ENCODE measurements at places on chromosomes 7 and 10.

- DNase-seq: no peak
Observed at GRCh38 chr10:60375293-60376004, 14.2 kb downstream of the ANK3 start.

DNA sequence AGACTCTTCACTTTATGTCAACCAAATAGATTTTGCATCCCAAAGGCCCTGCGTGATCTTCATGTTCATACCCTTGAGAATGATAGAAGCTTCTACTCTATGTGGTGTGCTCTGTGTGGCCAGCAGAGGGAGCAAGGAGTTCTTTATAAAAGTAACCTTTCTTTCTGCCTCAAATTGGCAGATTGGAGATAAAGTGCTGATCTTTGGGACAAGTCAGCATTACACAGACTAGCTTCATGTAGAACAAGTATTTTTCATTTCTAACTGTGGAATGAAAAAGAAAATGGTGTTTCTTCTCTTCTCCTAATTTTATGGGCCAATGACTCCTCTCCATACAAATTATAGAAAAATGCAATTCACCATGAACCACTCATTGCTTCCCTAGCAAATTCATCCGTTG lies 1214.1 kb downstream of the SORCS1 start:
- no peak for DNase-seq

- DNase-seq: no peak
Observed at GRCh38 chr10:77168861-77169260, 468.7 kb downstream of the KCNMA1 start.

DNA sequence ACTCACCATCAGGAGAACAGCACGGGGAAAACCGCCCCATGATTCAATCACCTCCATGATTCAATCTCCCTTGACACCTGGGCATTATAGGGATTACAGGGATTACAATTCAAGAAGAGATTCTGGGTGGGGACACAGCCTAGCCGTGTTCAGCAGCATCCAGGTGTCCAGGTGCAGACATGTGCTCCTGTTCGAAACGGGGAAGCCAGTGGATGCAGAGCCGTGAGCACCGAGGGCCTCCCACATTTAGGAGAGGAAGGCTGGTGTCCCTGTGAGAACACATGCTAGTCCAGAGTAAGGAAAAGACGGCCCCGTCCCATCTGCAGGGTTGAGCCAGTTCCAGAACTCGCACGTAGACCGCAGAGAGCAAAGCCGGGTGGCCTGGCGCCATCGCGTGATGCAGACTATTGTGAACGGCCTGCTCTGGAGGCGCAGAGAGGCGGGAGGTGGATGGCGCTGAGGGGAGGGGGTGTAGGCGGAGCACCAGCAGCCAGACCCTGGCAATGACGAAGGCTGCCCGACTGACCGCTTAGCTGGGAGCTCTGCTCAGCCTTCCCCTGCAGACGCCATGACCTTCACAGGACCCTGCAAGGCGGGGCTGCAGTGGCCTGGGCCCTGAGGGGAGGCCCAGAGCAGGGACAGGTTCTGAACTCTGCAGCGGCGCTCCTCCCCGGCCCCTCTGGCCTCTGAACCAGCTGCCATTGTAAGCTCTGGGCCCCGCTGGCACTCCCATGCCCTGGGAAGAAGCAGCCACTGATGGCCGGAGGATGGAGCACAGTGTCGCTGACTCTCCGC lies 141.6 kb upstream of the TCERG1L start:
- DNase-seq: no peak

GRCh38 chr10:30803892-30804322 lies 174.4 kb upstream of the LYZL2 start:
- DNase-seq: no peak

GRCh38 chr10:6211671-6212635 lies 9.2 kb downstream of the PFKFB3 start:
- DNase-seq: no peak

DNA sequence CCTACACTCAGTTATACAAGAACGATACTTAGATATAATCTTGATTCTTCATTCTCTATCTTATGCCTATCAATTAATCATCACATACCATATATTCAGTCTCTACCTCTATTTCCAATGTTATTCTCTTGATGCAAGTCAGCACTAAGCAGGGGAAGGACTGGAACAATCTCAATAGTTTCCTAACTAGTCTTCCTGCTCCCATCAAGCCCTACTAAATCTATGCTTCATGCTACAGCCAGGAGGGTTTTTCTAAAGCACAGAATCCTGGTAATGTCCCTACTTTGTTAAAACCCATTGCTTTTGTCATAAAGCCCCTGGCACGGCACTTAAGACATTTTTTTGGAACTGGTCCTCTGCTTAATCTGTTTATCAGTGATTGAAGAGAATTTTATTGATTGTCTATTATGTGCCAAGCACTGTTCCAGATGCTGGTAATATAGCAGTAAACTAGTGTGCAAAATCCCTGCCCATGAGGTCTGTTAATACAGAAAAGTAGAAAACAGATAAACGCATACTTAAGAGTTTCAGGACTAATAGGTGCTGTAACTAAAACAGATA lies 323.3 kb upstream of the LRRN3 start:
- no peak for DNase-seq

- DNase-seq: no peak
Observed at GRCh38 chr7:25652366-25652765, 424.1 kb upstream of the NPVF start.

GRCh38 chr7:96921231-96921630 lies 84.1 kb upstream of the DLX6 start:
- DNase-seq: no peak

DNA sequence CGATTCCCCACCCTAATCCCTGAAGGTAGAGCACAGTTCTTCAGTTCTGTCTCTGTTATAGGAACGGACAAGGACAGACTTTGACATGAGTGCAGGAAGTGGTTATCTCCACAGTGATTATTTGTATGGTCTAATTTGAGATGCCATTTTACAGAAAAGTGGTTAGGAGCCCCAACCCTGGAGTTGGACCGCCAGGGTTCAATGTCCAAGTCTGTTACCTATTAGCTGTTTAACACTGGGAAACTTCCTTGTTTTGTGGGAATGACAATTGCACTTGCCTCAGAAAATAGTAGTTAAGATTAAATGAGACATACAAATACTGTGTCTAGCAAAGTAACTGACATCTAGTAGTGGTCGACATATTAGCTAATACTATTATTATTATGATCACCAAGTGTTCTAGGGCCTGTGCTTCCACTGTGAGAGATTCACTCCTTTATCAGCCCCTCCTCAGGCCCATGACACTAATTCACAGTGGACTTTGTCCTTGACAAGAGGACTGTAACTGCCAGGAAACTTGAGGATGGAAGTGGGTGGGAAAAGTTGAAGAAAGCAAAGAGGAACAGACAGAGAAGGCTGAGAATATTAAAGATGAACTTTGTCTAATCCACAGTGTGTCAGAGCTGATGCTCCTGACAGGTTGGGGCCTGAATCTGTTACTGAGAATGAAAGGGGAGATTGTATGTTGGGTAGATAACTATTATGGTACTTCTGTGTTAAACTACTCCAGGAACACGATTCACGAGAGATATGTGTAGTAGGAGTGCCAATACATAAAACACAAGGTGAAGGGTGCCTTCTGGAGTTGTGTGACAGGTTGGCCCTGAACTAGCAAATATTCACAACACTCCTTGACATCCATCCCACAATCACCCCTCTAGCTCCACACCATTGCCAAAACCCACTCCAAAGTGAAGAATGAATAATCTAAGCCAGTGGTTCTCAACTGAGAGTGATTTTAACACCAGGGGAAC lies 66.4 kb downstream of the TAC1 start:
- DNase-seq: no peak

DNA sequence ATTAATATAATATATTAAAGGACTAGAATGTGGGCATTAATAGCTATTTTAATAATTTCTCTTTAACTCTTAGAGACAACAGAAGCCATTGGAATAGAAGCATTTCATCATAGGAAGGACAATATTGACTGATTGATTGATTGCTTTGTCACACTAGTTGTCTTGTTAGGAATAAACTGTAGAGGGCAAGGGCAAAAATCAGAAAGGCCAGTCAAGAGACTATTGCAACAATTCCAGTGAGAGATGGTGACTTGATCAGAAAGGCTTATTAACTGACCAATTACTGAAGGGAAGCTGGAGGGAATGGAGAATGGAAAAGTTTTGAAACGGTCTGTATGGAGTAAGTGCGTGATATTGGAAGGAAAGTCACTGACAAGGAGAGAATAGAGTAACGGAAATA lies 87.3 kb downstream of the RUNDC3B start:
- DNase-seq: no peak

DNA sequence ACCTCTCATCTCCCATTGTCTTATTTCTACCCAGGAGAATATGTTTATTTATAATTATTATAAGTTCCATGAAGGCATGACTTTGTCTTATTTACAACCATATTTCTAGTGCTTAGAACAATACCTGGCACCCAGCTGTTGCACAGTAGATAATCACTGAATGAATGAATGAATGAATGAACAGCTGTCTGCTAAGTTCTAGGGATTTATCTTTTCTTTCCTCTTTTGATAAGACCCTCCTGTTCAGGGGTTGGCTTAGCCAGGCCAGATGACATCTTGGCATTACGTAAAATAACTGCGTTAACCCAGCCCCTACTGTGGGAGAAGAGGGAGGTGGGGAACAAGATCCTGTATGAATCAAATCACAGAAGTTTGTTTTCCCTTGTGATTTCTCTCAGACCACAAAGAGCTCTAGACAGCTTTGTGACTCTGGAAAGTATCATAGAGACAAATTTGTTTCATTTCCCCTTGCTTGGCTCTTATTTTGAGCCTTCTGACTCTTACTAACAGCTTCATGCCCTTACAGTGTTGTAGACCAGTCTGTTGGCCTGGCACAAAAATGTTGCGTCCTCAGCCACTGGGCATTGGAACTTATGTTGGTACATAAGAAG lies 8.4 kb downstream of the ZNF862 start:
- no peak for DNase-seq

GRCh38 chr7:129494041-129494440 lies 8.3 kb upstream of the SMKR1 start:
- no peak for DNase-seq

GRCh38 chr7:117023325-117023854 lies 70.1 kb downstream of the ST7 start:
- no peak for DNase-seq

DNA sequence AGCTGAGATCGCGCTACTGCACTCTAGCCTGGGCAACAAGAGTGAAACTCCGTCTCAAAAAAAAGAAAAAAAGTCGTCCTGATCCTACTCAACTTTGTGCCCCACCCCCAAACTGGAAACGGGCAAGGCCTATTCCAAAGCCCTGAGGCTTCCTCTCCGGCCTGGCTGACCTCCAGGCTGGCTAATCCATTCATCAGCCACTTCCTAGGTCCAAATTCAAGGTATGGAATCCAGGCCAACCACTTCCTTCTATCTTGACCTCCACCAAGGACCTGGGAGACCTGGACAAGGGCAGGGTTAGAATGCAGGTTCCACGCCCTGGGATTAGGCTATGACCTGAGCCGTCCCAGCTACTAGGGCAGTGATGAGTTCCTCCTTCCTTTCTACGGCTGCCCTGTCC lies 20.4 kb upstream of the EIF4H start:
- DNase-seq: no peak

DNA sequence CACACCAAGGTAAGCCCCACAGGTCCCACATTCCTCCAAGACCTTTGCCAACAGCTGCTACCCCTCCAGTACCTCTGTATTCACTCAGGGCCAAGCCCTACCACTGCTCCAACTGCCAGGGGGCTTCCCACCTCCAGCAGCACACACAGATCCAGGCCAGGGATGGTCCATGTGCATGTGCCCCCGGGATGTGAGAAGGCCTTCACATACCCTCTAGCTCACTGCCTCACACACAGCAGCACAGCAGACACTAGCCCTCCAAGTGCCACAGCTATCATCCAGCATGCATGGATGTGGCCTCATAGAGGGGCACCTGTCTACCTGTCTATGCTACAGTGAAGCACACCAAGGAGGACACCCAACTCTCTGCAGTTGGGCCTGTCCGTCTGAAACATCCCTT lies 488.8 kb downstream of the PLXNA4 start:
- no peak for DNase-seq

GRCh38 chr10:94287336-94287735 lies 75.4 kb downstream of the NOC3L start:
- no peak for DNase-seq

- no peak for DNase-seq
Observed at GRCh38 chr7:129385116-129385515, 49.1 kb upstream of the STRIP2 start.

- DNase-seq: no peak
Observed at GRCh38 chr7:122463631-122464030, 159.1 kb upstream of the FEZF1 start.

- DNase-seq: no peak
Observed at GRCh38 chr10:3077940-3078630, 10.7 kb downstream of the PFKP start.

DNA sequence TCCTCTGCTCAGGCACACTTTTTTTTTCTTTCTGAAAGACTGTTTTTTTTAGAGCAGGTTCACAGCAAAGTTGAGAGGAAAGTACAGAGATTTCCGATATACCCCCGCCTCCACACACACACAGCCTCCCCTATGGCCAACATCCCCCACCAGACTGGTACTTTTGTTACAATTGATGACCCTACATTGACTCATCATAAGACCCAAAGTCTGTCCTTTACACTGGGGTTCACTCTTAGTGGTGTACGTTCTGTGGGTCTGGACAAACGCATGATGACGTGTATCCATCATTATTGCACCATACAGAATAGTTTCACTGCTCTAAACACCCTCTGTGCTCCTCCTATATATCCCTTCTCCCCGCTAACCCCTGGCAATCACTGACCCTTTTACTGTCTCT lies 107.7 kb downstream of the RBM20 start:
- DNase-seq: no peak

- DNase-seq: no peak
Observed at GRCh38 chr10:69648461-69648860, 18.4 kb downstream of the FAM241B start.

DNA sequence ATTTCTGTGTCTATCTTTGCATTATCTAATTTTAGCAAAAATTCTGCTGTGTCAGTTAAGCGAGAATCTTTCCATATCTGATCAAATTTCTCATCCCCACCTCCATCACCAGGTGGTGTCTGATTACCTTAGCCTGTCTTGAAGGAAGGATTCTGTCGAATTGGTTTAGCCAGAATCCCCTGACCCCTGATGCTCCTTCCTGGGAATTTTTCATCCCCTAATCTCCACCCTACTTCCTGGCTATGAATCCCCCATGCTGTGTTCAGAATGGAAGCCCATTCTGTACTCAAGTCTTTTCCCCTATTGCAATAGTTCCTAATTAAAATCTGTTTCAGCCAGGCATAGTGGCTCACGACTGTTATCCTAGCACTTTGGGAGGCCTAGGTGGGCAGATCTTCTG lies 216.1 kb downstream of the SKIDA1 start:
- DNase-seq: no peak

- DNase-seq: no peak
Observed at GRCh38 chr7:155173905-155174304, 103.8 kb downstream of the HTR5A start.

GRCh38 chr7:91814189-91814588 lies 66.3 kb downstream of the MTERF1 start:
- DNase-seq: no peak

Measured in activated naive CD4-positive, alpha-beta T cell (primary cell).